Astrocyte (in vitro differentiated cells and primary cell): ENCODE measurements at places on chromosomes 4 and X.

GRCh38 chrX:53442322-53442631 is 8.1 kb upstream of the HSD17B10 start:
- no peak for DNase-seq

DNA sequence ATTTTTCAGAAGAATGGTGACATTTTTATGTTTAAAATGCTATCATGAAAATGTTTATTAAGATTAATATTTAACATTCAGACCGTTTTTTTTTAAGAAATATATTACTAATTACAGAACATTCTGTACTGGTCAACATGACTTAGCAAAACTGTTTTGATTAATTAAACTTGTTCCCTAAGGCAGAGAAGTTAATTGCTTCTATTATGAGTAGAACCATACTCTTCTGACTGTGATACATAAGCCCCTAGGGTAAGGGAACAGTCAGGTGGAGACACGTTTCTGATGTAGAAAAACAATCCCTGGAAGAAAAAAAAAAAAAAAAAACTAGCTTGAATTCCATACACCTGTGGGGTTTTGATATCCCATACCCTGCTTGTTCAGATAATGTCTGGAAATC is 97.4 kb downstream of the GPM6A start:
- no peak for DNase-seq

- no peak for DNase-seq
Observed at GRCh38 chr4:61431131-61431530, 231.0 kb downstream of the ADGRL3 start.

- no peak for DNase-seq
Observed at GRCh38 chr4:182918044-182918607, 940 bp upstream of the DCTD start.

DNA sequence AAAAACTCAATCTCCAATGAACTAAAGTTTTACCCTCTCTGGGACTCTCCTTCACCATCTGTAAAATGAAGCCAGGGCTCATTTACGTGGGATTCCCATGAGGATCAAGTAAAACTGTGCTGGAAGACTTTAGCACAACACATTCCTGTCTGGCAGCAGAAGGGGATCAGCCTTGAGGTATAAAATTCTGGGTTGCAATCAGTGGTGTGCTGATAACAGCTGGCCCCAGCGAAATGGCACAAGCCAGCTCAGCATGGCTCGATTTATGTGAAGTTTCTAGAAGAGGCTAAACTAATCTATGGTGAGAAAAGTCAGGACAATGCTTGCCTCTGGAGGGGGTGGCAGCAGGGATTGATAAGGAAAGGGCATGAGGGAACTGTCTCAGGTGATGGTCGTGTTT is 28.4 kb downstream of the ZNF630 start:
- DNase-seq, result no peak

DNA sequence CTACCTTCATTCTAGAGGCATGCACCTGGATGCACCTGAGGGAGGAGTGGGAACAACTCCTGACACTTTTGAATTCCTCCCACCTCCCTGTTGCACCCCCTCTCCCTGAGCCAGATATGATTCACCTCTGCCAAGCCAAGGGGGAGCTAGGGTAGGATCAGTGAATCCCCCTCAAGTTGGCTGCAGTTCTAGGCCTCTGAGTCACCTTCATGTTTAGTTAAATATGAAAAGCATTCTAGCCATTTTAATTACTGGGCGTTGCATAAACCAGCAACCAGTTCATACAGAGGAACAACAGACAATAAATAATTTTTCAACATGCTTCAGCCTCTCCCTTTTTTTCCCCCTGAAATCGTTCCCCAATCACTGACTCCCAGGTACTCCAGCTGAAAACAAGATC is 1440.2 kb downstream of the ADGRL3 start:
- DNase-seq, result peak; percentile 10

DNA sequence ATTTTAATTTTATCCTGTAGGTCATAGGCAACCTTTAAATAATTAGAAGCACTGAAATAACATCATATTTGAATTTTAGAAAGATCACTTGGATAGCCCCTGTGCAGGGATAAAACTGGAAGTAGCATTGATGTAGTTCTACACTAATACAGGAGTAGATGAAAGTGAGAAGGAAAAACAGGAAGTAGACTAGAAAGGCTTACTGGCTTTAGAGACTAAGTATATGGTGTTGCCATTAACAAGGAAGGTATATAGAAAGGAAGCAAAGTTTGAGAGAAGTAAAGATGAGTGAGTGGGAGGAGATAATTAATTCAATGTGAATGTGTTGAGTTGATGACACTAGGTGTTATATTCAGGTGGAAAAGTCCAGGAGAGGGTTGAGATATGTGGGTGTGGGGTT is 73.1 kb upstream of the EPGN start:
- no peak for DNase-seq

- DNase-seq, result peak; percentile 20
Observed at GRCh38 chr4:1777822-1778641, 15.1 kb upstream of the FGFR3 start.

GRCh38 chrX:26376037-26376708 is 160.2 kb downstream of the MAGEB5 start:
- no peak for DNase-seq
